ENCODE measurements at places on chromosomes 11 and 22.

DNA sequence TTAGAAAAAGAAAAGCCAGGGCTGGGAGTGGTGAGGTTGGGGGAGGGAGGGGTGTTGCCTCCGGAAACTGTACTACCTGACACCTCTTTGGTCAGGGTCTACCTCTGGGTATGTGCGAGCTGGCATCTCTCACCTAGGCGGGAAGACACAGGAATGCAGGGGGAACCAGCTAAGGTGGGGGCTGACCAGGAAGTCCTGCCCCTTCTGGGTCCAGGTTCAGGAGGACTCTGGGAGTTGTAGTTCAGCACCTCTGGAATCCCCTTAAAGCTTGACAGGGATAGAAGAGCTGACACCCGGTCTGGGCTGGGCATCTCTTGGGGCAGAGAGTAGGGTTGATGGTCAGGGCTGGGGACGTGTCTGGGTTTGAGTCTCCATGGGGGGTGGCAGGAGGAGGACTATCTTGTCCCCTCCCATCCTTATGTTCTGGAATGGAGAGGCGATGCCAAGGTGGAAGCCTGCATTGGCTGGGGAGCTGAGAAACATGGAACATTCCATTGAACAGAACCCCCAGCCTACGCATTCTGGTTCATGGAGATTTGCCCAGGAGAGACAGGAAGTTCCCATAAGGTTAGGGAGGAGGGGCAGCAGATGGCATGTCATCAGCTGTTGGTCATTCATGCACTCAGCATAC is 2.1 kb upstream of the KIAA1671 start:
- DNase-seq: no peak

DNA sequence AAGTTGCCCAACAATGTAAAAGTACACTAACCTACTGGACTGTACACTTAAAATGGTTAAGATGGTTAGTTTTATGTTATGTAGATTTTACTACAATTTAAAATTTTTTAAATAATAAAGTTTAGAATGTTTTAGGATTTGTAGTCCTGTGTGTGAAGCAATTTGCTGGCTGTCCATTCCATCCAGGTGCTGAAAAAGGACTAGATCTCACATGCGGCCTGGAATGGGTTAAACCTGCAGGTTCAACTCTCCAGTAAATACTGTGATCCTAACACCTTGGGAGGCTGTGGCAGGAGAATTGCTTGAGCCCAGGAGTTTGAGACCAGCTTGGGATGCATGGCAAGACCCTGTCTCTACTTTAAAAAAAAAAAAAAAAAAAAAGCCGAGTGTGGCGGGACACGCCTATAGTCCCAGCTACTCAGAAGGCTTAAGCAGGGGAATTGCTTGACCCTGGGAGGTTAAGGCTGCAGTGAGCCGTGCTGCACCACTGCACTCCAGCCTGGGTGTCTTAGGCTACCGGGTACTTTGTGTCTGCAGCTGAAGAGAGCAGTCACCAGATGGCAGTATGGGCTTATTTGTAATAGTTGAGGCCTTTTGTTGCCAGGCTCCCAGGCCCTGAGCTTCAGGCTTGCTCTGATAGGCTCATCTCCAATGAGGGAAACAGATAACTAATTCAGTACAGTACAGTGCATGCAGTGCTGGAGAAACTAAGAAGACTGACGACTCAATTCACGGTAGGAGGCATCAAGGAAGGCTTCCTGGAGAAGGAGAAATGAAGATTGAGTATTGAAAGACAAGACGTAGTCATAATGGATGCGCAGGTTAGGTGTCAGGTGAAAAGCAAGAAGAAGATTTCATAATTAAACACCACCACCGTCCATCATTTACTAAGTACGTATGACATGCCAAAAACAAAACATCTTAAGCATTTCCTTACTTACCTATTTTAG is 64.7 kb upstream of the ASPHD2 start:
- peak; percentile 48 for DNase-seq

DNA sequence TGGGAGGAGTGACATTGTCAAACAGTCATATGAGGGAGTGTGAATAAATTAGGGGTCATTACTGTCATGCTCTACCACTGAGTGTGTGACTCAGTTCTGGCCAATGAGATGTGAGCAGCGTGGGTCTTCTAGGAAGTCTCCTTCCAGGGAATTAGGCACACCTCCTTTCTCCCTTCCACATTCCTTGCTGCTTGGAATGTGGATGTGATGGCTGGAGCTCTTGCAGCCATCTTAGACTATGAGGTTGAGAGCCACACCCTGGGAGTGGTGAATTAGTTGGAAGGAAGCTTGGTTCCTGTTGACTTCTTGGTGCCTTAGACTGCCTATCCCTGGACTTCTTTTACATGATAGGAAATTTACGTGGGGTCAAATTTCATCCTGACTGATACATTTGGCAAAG is 36.5 kb upstream of the SMIM38 start:
- DNase-seq: no peak

DNA sequence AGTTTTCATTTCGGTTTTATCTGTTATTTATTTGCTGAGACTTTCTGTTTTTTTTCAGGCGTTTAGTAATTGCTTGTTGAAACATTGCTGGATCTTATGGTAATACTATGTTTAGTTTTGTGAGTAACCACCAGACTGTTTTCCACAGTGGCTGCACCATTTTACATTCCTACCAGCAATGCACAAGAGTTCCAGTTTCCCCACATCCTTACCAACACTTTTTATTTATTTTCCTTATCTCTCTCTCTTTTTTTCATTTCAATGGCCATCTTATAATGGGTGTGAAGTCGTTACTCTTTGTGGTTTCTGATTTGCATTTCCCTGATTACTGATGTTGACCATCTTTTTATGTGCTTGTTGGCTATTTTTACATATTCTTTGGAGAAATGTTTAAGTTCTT is 23.7 kb downstream of the USP47 start:
- no peak for DNase-seq

DNA sequence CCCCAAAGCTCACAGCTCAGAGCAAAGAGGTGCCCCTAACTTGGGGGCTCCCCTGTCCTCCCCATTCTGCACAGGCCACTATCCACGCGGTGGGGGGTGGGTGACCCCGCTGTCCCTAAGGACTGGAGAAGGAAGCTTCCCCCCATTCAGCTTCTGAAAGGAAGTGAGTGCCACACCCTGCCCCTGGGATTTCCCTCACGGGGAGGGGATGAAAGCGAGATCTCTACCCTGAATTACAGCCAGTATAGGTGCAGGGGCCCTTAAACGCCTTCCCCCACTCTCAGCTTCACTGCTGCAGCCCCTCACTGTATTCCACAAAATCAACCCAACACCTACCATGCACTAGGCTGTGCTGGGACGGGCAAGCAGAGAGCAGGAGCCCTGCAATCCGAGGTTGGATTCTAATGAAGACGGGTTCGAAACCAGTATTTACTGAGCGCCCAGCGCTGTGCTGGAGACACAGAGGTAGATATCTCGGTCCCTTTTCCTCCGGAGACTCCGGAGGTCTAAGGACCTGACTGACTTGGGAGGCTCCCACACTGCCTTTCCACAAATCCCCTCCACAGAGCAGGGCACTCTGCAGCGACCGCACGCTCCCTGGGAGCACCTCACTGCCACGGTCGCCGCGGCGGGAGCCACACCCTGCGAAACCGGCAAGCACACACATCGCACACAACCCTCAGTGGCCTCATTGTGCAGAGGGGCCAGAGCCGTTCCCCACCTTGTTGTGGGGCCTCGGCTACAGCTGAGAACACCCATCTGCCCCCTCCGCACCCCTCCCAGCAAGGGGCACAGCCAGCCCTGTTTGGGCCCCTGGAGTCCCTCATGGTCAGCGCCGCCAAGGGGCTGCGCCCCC is 1.8 kb downstream of the AHNAK start:
- peak; percentile 40 for DNase-seq

- no peak for DNase-seq
These were observed 12.8 kb downstream of the NFAM1 start for GRCh38 chr22:42419243-42419881.

GRCh38 chr11:8086571-8086970 is 5.6 kb downstream of the TUB start:
- no peak for DNase-seq

DNA sequence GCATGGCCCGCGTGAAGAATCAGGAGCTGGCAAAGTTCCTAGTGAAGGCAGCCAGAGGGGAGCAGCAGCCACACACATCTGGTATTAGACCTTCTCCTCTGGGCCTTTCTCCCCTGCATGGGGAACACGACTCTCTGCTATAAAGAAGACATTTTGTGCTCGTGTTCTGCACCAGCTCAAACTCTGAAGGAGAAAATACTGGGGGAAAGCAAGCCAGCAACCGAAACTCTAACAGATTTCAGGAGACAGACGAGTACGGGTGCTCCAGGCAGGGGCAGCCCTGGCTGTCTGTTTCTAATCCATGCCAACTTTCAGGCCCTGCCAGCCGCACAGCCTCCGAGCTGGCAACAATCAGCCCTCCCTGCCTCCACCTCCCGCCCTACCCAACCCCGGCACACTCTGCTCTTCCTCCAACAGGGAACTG is 296.3 kb downstream of the BRD1 start:
- DNase-seq: no peak

GRCh38 chr11:114059984-114060391 is 477 bp downstream of the ZBTB16 start:
- no peak for DNase-seq

- no peak for DNase-seq
These were observed 13.5 kb downstream of the RBM7 start for GRCh38 chr11:114413958-114414357.

DNA sequence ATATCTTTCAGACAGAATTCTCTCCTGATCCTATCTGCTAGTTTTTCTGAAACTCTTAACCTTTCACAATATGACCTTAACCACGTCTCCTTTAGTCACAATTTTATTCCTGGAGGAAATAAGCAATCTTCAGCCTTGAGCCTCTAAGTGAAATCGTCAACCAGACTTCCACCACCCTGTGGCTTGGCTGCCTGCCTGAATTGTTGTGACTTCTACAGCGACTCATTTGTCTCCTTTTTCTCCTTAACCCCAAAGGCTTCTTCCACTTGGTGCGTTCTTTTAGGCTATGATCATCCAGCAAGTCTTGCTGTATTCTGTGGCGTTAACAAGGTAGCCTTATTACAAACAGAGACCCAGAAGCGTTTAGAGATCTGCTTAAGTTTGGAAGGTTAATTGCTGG is 535.1 kb upstream of the ARHGAP42 start:
- DNase-seq: no peak

GRCh38 chr11:75285776-75286360 is 45.3 kb downstream of the TPBGL start:
- DNase-seq: no peak

DNA sequence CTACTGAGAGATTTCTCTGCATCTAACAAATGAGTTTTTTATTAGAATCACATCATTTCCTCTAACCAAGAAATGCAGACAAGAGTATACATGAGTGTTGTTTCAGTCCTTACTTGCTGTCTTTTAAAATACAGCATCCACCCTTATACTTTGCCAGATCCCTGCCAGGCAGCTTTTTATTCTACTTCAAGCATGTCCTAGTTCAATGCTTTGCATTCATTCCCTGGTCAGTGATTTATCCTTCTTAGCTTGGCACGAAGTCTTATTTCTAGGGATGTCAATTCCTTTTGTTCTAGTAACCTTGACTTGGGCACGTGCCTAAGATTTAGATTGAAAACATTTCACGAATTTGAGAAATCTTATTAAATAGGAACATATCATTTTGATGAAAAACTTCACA is 307.2 kb upstream of the MPPED2 start:
- DNase-seq: no peak

DNA sequence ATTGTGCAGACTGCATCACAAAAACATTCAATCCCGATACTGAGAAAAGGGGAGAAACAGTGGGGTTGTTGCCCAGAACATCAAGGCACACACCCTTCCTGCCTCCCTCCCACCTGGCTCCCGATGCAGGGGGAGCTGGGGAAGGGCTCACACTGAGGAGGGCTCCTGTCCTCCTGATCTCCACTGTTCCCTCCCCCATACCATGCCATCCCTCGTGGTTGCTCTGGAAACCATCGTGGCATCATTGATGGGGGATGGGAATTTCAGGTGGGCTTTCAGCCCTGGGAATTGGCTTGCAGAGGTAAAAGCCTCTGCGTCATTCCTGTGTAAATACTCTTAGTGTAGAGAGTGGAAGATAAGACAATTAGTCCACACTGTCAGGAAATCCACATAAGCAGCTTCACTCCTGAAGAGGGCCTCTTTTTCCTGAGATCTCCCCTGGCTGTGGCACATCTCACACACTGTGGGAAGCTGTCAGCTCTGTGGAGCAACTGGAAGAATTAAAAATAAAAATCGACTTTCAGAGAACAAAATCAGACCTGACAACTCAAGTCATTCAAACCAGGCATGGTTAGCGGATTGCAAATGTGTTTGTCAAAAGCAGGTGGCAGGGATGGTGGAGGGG is 176.0 kb downstream of the CHST1 start:
- no peak for DNase-seq

DNA sequence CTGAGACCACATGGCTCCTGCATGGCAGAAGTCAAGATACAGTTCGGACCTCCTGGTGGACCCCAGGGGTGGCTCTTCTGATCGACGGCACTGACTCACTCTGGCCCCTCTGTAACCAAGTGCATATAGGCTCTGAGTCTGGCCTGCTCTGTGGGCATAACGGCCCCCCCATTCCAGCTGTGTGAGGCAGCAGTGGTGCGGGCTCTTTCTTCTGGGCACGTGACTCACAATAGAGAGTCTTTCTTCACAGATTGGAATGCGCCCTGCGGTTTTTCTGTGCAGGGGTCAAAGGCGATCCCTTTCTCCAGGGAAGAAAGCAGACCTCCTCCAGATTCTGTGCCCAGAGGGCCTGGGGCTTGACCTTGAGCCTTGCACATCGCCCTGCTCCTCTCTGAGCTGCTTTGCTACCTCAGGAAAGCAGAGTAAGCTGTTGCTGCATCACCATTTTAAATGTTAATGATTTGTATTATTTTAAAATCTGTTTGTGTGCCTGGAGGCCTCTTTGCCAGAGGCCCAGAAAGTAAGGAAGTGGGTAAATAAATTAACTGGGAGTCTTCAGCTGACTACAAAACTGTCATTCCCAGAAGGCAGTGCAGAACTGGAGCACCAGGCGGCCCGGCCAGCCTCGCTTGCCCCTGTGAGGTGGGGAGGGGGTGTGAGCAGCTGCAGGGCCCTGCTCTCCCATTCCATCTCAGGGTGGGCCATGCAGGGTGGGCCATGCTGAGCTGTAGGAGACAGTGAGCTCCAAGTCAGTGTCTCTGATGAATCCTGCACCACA is 199.0 kb downstream of the GRIK4 start:
- no peak for DNase-seq

All from naive thymus-derived CD8-positive, alpha-beta T cell (primary cell).